ENCODE measurements at places on chromosomes 5 and 9.

GRCh38 chr5:165508286-165508685 lies 2002.9 kb downstream of the MAT2B start:
- no peak for DNase-seq

- no peak for DNase-seq
Observed at GRCh38 chr5:109453251-109453650, 43.5 kb upstream of the PJA2 start.

GRCh38 chr9:134032456-134033222 lies 7.4 kb downstream of the BRD3OS start:
- no peak for DNase-seq

DNA sequence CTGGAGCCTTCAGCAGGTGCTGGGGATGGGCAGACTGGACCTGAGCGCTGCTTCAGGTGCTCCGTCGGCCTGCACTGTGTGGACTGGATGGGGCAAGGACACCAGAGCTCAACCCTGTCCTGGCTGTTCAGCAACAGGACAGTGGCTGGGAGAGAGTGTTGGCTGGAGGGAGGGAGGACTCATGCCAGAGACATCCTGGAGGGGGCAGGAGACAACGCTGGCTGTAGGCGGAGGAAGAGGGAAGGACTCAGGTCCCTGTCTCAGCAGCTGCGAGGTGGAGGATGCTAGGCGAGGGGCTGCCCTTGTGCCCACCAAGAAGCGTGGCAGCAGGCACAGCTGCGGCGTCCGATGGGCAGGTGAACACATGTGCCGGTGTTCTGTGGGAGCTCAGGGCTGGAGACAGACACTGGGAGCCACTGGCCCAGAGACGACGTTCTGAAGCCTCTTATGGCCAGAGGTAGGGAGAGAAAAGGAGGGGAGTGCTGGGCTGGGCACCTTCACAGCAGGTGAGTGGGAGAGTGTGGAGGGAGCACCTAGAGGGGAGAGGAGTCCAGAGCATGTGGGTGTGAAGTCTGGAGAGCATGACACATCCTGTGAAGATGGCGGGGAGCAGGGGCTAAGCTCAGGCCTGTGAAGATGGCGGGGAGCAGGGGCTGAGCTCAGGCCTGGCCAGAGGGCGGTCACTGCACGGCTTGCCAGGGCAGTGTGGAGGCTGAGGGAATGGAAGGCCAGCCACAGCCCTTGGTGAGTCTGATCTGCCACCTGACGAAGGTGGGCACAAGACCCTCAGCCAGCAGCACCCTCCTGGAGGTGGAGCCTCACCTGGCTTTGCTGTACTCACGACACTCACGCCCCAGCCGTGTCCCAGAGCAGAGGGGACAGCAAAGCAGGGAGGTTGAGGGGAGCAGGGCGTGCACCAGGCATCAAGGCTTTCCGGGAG lies 79.1 kb upstream of the FCN1 start:
- no peak for DNase-seq

DNA sequence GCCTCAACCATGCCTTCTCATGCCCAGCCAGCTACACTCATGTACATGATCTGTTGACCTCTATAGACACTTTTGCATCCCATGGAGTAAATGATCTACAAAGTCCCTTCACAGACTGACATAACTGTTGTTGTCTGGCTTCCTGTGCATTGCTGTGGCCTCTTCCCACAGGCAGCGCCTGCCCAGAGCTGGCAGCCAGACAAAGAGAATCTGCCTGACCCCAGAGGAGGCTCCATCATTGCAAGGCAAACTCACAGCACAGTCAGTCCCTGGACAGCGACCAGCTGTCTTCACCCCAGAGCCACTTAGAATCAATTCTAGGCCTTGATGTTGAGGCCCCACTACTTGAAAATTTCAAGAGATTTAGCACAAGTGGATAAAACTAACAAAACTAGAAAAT lies 65.5 kb downstream of the INSYN2B start:
- DNase-seq: no peak

DNA sequence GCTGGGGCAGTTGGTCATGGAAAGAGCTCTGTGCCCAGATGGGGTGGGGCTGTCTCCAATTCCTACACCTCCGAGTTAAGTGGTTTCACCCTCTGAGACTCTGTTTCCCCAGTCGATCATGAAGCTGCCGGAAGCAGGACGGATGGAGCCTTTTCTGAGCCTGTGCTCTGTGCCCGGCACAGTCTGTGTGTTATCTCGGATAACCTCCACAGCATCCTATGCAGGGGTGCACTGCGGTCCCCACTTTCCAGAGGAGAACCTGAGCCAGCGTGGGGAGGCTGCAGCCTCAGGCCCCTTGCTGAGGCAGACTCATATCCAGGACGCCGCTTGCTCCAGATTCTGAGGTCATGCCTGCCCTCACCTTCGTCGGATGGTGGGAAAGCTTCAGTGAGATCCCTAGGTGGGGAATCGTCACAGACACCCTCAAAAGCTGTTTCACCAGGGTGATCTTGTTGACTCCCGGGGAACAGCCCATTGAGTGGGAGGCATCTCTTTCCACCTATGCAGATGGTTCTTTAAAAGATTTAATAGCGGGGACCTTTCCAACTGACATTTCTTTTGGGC lies 6.9 kb upstream of the COL5A1 start:
- DNase-seq: no peak

DNA sequence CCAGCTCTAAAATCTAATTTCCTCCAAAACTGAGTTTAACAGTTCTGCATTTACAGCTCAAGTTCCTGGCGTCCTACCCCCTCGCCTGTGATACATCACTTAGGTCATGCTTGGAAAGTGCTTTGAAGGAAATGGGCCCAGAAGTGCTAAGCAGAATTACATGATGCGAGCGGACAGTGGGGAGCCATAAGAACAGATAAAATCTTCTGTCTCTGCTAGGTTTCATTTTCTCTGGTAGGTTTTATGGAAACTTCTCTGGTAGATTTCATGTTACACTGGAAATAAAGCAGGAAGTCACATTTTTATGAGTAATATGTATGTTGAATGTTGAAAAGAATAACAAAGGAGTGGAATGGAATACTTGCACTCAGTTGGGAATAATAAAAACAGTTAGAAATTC lies 138.3 kb downstream of the ZDHHC21 start:
- no peak for DNase-seq

GRCh38 chr9:102445181-102445747 lies 549.9 kb upstream of the CYLC2 start:
- no peak for DNase-seq

- no peak for DNase-seq
Observed at GRCh38 chr5:10699281-10699874, 61.7 kb downstream of the DAP start.

- DNase-seq: peak; percentile 62
Observed at GRCh38 chr5:93058309-93058708, 522.7 kb downstream of the NR2F1-AS1 start.

GRCh38 chr5:163916376-163916775 lies 411.0 kb downstream of the MAT2B start:
- no peak for DNase-seq

- no peak for DNase-seq
Observed at GRCh38 chr5:72194846-72195245, 87.6 kb downstream of the MAP1B start.

DNA sequence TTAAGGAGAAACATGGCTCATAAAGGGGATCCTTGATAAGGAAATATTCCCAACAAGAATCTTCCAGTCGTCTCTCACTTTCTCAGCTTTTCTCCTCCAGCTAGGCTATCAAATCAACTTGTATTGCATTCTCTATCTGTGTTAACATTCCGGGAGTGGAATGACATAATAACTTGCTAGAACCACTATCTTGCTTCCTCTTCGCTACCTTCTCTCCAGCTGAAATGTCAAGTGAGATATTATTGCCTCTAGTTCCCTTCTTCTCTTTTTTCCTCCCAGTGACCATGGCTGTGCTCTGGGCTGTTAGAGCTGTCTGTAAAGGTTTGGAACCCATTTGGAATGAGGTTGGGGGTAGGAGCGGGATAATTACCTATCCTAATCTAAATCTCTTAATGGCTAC lies 1329.5 kb upstream of the WWC1 start:
- DNase-seq: no peak

DNA sequence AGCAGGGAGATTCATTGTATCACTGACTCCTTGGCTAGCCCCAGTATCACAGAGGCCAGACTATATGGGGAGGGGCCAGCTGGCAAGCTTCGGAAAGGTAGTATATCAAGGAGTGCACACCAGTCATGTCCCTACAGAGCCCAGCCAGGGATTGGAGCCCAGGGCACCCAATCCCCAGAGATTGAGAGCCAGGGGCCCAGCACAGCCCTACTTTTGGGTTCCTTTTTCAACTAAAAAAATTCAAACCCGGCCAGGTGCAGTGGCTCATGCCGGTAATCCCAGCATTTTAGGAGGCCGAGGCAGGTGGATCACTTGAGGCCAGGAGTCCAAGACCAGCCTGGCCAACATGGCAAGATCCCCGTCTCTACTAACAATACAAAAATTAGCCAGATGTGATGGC lies 5.4 kb upstream of the MYORG start:
- DNase-seq: no peak

GRCh38 chr9:108761655-108762347 lies 94.0 kb downstream of the ACTL7B start:
- no peak for DNase-seq

GRCh38 chr5:76926329-76927105 lies 26.3 kb upstream of the CRHBP start:
- DNase-seq: no peak

DNA sequence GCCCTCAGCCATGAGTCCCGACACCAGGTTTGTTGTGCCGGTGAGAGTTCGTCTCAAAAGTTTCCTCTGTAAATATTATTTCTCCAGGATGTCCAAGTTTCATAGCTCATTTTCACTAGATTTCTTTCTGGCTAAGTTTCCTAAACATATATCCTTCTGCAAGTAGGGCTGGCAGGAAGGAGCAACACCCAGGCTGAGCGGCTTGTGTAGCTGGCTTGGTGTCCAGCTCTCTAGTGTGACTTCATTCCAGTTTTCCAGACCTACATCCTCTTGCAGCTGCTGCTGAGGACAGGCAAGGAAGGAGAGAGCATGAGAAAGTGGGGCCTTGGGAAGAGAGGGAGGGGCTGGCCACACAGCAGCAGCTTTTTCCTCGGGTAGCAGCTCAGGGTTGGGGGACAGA lies 80.3 kb downstream of the FGF1 start:
- no peak for DNase-seq

- DNase-seq: no peak
Observed at GRCh38 chr5:59798862-59799667, 94.5 kb downstream of the PDE4D start.

GRCh38 chr5:71699233-71699632 lies 19.8 kb upstream of the CARTPT start:
- DNase-seq: no peak

DNA sequence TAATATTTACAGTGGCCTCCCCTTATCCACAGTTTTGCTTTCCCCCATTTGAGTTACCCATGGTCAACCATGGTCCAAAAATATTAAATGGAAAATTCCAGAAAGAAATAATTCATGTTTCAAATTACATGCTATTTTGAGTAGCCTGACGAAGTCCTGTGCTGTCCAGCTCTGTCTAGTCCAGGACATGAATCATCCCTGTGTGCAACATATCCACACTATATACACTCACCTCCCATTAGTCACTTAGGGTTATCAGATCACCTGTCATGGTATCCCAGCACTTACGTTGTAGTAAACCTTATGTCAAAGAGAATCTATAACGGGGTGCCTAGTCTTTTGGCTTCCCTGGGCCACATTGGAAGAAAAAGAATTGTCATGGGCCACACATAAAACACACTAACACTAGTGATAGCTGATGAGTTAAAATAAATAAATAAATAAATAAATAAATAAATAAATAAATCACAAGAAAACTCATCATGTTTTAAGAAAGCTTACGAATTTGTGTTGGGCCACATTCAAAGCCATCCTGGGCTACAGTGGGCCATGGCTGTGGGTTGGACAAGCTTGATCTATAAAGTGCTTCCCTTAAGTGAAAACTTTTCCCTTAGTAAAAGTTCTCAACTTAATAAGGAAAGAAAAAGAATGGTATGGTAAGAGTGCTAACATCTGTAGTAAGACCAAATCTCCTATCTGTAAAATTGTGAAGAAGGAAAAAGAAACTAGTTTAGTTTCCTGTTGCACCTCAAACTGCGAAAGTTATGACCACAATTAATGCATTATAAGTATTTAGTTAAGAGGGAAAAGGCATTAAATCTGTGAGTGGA lies 15.9 kb upstream of the OMD start:
- no peak for DNase-seq

DNA sequence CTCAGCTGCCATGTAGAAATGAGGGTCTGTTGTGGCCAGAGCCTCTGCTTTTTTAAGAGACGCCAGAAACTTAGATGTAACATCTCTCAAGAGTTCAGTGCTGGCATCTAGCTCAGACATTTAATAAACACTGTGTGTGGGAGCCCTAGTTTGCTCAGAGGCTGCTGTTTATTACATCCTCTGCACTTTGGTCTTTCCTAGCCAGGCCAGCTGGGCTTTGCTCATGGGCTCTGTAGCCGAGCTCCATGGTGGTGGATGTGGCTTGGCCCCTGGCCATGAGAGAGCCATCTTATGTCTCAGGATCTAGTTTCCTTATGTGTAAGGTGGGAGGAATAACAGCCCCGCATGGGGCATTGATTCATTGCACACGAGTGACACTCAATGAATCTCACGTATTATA lies 30.0 kb downstream of the ARHGEF37 start:
- DNase-seq: no peak

GRCh38 chr5:135890867-135891266 lies 4.8 kb downstream of the IL9 start:
- DNase-seq: no peak

DNA sequence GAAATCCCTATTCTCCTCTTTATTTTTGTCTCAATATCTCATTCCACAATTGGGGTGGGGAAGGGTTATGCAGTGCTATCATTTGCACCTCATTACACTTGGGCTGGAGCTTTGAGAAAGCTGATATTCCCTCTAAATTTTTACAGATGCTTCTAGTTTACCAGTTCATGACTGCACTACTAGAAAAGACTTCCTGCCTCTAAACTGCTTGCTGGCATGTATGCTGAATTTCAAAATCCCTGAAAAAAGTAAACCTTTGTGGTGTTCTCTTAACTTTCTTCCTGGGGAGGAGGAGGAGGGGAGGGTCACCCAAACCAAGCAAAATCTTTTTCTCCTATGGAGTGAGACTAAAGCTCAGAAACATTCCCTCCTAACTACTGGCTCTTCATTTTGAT lies 45.1 kb downstream of the BNC2 start:
- DNase-seq: no peak

GRCh38 chr9:134661299-134661698 lies 19.7 kb downstream of the COL5A1 start:
- no peak for DNase-seq

GRCh38 chr9:114973216-114973615 lies 42.8 kb upstream of the TNFSF8 start:
- no peak for DNase-seq

DNA sequence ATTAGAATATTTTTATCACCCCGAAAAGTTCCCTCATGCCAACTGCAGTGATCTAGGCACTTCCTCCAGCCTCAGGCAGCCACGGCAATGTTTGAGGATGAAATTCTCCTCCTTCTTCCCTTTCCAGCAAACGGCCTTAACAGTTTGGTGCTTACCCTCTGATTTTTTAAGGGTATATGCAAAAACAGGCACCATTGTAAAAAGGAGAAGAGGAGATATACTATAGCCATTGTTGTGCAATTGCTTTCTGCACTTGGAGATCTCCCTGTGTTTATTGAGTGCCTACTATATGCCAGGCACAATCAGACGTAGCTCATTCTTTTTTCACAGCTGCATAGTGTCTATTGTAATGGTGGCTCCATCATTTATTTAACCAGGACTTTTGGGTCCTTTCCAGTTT lies 29.4 kb downstream of the GSN start:
- DNase-seq: no peak
